ENCODE measurements at places on chromosomes 13 and 19.

- peak; percentile 72 for DNase-seq
Observed at GRCh38 chr19:13089139-13089856, 13.4 kb downstream of the LYL1 start.

GRCh38 chr13:96025283-96025682, 27.9 kb downstream of the UGGT2 start:
- DNase-seq, result no peak

GRCh38 chr13:113489171-113489548, 1.4 kb downstream of the DCUN1D2 start:
- no peak for DNase-seq

DNA sequence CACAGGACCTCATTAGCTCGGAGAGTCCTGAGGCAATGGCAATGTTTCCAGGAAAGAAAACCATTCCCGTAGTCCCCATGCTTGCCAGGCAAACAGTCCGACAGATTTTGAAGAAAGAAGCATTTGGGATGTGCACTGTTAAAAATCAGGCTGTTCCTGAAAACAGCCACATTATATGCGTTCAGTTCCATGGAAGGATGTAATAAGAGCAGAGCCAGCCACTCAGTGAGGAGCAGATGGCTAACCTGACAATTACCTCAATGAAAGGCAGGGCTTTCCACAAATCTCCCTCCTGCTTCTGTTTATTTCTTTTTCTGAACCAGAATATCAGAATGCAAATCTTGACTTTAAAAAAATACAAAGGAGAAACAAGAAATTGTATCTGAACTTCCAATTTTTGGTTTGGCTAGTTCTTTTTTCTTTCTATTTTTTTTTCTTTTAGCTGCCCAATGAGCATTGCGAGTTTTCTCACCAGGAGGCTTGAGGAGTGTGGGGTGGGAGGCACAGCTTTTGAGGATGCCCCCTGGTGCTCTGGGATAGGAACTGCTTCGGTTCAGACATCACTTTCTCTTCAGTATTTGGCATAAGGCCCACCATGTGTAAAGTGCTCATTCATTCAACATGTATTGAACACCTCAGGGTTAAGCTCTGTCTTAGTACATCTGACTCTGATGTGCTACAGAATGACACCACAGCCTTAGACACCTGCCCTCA, 124.2 kb downstream of the TBC1D4 start:
- peak; percentile 91 for DNase-seq

DNA sequence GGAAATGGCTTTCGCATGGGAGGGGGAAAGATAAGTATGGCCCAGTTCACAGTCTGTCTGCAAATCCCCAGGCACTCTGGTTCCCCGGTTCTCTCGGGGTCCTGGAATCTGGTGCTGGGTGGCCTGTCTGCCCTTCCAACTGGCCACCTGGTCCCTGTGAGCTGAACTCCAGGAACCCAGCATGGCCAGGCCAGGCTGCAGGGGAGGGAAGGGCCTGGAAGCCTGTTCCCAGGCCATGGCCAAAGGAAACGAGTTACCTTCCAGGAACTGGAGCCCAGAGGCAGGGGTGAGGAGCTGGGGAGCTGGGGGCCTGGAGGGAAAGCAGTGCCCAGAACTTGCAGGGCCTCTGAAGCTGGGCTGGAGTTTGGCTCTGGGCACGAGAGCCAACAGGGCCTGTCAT, 19.1 kb upstream of the PNMA8C start:
- DNase-seq, result no peak

GRCh38 chr13:48235341-48236135, 2.5 kb downstream of the ITM2B start:
- DNase-seq, result peak; percentile 52

DNA sequence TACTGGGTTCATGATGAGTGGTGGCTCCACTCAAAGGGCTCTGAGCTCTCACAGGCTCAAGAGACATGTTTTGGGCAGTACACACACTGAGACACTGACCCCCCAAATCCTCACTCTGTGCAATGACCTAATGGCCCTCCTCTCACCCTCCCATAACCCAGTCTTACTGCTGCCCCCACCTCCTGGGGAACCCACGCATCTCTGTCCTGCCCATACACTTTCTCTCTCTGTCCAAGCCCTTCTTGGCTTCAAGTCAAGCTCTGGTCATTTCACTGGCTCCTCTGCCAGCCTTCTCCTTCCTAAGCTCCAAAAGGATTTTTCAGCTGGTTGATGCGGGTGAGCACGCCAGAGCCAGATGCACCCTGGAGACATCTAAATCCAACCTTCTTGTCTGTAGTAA, 187.9 kb upstream of the TSHZ3 start:
- DNase-seq, result no peak

GRCh38 chr19:6572217-6572616, 18.7 kb downstream of the CD70 start:
- peak; percentile 44 for DNase-seq

GRCh38 chr19:10363789-10364281, 16.5 kb downstream of the TYK2 start:
- DNase-seq, result no peak

DNA sequence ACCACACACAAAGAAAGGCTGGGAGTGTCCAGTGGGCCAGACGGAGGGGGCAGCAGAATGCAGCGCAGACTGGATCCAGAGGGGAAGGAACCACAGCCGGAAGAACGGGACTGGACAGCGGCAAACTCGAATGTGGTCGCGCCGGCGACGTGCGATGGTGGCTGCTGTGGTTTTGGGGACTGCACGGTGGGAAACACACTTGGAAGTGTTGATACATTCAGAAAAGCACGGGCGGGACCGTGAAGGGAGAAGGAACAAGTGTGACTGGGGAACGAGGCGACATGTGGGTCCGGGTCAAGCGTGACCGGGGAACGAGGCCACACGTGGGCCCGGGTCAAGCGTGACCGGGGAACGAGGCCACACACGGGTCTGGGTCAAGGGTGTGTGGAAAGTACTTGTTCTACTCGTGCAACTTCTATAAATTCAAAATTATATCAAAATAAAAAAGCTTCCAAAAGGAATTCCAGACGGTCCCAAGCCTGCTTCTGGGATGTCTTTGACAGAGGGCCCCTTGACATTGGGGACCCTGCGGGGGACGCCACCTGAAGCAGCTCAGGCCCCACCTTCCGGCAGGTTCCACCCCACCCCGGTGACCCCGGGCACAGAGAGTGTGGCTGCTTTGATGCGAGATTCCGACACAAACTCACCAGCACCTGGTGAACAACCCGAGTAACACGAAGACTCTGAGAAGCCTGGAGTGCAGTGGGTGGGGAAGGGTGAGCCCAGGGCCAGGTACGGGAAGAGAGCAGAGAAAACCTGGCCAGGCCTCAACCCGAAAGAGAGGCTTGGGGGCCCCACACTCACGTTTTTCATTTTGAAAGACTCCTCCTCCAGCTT, 25.1 kb upstream of the C13orf46 start:
- DNase-seq, result no peak

- peak; percentile 89 for DNase-seq
Observed at GRCh38 chr13:32246468-32246867, 68.7 kb downstream of the ZAR1L start.

GRCh38 chr13:92806215-92806614, 420.4 kb upstream of the GPC6 start:
- no peak for DNase-seq

All from hematopoietic multipotent progenitor cell treated with erythropoietin and hydrocortisone succinate and interleukin-3 and kit ligand, for 6 days (in vitro differentiated cells).